ENCODE measurements at places on chromosomes 2 and 18.

DNA sequence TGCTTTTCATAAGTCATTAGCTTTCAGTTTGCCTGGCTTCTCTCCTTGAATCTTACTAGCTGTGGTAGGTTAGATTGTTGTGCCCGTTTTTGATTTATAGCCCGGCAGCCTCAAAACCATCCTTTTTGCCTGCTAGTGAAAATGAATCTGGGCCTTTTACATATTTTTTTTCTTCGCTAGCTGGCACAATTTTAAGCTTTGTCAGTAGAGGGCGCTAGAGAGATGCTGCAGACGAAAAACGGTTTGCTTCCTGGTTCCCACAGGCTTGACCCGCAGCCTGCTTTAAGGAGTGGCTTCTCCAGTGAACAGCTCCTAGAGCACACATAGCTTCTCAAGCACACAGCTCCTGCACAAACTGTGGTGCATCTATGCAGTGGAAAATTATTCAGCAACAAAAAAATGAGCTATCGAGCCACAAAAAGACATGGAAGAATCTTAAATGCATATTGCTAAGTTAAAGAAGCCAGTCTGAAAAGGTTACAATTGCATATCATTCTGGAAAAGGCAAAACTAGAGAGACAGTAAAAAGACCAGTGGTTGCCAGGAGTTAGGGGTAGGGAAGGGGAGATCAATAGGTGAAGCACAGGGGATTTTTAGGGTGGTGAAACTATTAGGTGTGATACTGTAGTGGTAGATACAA, 47.9 kb downstream of the E2F6 start:
- DNase-seq: no peak

- no peak for DNase-seq
Observed at GRCh38 chr2:19392191-19392590, 33.8 kb upstream of the OSR1 start.

GRCh38 chr2:222952204-222952603, 91.4 kb downstream of the ACSL3 start:
- DNase-seq: no peak

DNA sequence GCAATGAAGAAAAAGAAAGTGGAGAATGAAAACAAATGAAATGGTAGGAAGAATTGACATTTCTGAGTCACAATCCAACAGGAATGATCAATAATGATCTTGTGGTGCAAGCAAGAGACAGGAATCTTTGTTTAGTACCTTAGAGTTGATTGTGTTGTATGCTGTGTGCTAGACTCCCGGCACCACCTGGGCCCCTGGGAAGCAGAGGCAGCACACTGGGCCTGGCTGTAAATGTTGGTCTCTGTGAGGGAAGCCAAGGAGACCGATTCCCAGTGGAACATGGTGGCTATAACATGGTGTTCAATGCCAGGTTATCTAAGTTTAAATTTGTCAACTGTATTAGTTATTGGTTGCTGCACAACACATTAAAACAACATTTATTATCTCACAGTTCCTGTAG, 9.8 kb upstream of the CWC22 start:
- DNase-seq: no peak

DNA sequence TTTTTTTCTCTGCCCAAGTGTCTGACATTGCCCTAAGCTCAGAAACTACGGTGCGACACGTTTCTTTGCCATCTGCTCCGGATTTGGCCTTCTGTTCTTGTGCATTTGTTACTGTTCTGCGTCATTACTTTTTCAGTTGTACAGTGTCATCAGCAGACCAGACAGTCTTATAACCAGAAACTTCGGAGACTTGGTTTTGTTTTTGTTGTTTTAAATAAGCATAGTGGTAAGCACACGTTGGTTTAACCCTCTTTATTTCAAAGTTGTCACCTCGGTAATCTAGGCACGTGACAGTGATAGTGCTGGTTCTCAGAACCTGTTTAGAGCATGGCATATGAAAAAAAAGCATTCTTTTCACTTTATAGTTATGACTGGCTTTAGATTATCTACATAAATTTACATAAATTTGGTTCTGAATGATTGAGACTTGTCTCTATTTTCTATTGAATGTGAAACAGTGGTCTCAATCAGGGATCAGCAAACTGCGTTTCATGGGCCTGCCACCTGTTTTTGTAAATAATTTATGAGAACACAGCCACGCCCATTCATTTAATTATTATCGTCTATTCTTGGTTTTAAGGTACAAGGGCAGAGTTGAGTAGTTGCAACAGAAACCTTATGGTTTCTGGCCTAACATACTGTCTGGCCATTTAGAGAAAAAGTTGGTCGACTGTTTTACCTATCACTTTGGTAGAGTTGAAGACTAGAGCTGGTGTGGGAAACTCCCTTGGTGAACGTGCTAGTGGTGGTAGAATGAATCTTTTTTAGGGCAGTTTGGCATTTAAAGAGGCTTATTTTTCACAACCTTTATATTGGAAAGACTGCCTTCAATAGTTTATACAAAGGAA, 106.5 kb downstream of the ZNF532 start:
- DNase-seq: no peak

GRCh38 chr18:3441290-3441689, 8.7 kb upstream of the TGIF1 start:
- no peak for DNase-seq

Data from CD4-positive, alpha-beta memory T cell (primary cell).